ENCODE measurements at places on chromosomes 13 and 19.

DNA sequence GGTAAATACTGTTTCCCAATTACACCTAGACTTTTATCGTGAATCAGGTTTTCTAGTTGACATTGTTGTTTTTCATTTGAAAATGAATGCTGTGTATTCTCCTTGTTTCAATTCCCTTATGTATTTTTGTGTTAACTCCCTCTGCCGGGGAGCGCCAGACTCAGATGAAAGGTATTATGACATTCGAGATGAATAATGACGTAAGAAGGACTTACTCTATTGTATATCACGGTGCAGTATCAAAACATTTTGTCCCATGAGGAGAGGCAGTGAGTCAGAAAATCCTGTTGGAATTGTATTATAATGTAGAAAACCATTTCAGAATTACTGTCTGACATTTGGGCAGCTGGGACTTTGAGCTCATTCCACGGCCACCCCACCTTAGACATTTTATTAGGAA, 61.6 kb downstream of the LRCH1 start:
- DNase-seq = no peak

DNA sequence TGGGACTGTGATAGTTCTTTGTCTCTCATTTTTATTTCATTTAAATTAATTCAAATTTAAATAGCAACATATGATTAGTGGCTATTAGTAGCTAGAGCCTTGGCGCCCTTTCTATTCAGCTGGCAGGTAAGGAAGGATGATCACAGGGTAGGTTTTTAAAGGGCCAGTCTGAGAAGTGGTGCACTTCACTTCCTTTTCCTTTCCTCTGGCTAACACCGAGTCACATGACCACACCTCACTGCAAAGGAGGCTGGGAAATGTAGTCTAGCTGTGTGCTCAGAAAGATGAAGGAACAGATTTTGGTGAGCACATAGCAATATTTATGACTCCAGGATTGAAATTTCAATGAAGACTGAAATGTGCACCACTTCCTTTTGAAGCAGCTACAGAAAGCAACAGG, 128.7 kb downstream of the TSHZ3 start:
- DNase-seq = no peak

DNA sequence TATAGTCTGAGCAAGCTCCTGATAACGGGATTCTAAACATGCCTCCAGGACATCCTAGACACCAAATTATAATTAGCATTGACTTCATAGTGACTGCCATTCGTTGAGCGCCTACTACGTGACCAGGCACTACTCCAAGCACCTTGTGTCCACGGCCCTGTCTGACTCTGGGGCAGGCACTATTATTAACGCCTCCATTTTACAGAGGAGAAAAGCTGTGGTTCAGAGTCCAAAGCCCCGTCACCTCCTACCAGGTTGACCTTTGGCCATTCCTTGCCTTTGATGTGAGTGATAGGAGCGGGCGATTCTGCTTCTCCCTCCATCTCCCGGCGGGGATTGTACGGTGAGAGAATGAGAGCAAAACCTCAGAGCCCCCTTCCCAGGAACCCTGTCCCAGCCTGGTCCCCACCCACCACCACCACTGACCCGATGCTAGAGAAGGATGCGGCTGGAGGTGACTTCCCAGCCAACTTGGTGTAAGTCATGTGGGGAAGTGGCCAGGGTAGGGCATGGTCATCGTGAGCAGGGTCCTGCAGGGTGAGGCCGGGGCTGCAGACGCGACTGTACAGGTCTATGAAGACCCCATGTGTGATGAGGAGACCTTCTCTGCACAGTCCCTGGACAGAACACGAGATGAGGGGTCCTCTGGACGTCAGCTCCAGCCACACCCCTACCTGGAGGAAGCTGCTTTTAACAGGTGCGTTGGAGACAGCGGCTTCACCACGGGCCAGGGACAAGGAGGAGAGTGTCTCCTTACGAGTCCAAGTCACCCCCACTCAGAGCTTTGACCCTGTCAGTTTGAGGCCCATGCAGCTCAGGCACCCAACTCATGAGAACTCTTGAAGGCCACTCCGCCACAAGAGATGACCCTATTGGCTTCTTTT, at the start of gene IGSF23:
IGSF23 (plus strand) TSS at position 269 of the 884 bp plus-strand sequence; CDS start at position 352, 83 bp downstream.
- DNase-seq = no peak

- no peak for DNase-seq
Observed at GRCh38 chr19:35545855-35546381, 492 bp downstream of the TMEM147 start.

DNA sequence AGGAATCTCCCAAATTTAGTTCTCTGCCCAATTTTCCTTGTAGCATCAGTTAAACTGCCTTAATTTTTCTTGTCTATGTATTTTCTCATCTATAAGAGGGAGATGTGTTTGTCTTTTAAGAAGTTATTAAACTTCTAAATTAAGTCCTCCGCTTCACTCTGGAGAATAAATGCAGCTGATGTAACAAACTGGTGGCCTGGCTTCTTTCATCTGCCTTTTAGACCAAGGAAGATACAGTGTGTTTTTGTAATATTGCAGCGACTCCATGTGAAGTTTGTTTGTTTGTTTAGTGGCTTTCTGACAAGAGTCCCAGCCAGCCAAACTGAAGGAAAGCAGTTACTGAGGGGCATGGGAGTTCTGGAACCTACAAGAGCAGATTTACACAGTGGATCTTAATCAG, 56.4 kb downstream of the KLF12 start:
- no peak for DNase-seq

GRCh38 chr13:39129213-39129612, 91.0 kb downstream of the NHLRC3 start:
- DNase-seq = no peak

GRCh38 chr13:52345048-52345447, 60.9 kb downstream of the THSD1 start:
- DNase-seq = no peak

GRCh38 chr19:570937-571565, 1.3 kb upstream of the BSG start:
- DNase-seq = peak; percentile 66

DNA sequence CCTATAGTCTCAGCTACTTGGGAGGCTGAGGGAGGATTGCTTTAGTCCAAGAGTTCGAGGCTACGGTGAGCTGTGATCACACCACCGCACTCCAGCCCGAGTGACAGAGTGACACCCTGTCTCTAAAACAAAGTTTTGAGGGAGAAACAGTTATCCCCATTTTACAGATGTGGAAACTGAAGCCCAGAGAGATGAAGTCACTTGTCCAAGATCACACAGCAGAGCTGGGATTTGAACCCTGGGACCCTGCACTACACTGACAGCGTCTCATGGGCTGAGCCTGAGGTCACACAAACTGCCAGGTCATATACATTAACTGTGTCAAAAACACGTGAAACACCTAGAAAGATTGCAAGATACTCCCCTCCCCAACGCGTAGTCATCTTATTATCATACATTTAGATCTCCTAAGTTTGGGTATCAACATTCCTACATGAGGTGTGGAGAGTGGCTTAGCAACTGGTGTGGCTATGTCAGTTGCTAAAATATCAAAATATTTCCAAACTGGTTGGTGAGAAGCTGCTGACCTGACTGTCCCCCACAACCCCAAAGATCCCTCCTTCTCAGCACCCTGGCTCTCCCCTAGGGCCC, 8.2 kb downstream of the FCGBP start:
- DNase-seq = no peak

GRCh38 chr19:42655748-42656147, 61.0 kb upstream of the CEACAM8 start:
- DNase-seq = no peak

- DNase-seq = no peak
Observed at GRCh38 chr13:35475960-35476943, at the start of gene MAB21L1. MAB21L1 (minus strand) TSS chr13:35476689; CDS start chr13:35476138, 551 bp downstream.

- no peak for DNase-seq
Observed at GRCh38 chr13:100394005-100394695, 194.4 kb downstream of the GGACT start.

- no peak for DNase-seq
Observed at GRCh38 chr13:32426990-32427851, 709 bp downstream of the N4BP2L1 start.

DNA sequence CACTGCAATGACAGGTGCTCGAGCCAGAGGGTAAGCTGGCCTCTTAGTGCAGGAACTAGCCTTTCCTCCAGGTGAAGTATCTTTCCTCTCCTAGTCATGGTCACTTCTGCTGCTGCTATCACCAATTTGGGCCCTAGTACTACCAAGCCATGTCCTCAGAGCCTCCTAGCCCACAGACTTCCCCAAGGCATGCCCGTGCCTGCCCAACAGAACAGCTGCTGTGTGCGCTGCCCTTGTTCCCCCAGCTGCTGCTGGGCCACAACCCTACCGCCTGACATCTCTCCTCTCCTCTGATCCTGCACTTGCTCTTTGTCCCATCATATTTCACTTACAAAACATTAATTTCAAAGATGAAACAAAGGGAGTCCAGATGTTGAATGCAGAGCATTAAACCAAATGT, 168.5 kb upstream of the FREM2 start:
- no peak for DNase-seq

DNA sequence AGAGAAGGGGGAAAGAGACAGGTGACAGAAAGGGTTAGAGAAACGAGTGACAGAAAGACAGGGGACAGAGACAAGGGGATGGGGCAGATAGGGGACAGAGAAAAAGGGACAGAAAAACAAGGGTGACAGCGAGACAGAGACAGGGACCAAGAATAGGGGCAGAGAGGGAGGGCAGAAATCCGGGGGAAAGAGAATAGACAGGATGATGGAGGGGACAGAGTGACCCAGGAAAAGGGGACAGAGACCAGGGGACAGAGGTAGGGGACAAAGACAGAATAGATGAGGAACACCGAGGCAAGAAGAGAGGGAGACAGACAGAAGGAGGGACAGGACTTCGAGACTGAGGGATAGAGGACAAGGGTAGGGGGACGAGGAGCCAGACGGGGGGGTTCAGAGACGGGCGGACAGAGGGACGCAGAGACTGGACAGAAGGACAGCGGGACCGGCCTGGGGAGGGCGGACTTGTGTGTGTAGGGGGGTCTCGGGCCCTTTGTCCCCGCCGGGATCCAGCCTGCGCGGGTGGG, 593 bp downstream of the CADM4 start:
- no peak for DNase-seq

DNA sequence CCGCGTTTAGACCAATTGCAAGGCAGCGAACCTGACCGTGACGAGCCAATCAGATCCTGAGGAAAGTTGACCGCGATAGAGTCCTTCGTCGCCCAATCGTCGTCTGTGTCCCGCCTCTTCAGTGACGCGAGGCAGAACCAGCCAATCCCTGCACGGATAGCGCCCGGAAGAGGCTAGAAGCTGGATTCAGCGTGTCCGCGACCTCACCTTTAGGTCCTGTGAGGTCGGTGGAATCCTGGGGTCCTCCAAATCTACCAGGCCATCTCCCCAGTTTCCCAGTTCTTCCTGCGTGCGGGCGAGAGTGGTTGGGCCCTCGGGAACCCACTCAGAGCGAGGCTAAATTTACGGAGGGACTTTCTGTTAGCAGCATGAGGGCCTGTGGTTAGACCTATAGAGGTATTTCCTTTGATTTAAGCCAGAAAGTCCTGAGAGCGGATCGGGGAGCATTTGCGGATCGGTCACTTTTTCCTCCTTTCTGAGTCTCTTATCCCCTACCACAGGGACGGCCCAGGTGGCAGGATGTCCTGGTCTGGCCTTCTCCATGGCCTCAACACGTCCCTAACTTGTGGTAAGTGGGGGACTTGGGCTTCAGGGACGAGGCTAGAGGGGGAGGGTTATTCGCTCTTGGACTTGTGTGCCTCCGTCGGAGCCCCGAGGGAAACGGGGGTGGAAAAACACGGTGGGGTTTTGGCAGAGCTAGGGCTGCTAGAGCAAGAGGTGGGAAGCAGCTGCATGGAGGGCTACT, at the start of gene MRPS12:
MRPS12 (plus strand) TSS at position 169 of the 745 bp plus-strand sequence; CDS start at position 520, 351 bp downstream.
- DNase-seq = peak; percentile 98

GRCh38 chr19:19214892-19215291, 3.1 kb downstream of the NCAN start:
- no peak for DNase-seq

GRCh38 chr13:36880961-36881360, 39.1 kb downstream of the SMAD9 start:
- no peak for DNase-seq

- no peak for DNase-seq
Observed at GRCh38 chr13:110698689-110699088, 7.2 kb downstream of the CARS2 start.

DNA sequence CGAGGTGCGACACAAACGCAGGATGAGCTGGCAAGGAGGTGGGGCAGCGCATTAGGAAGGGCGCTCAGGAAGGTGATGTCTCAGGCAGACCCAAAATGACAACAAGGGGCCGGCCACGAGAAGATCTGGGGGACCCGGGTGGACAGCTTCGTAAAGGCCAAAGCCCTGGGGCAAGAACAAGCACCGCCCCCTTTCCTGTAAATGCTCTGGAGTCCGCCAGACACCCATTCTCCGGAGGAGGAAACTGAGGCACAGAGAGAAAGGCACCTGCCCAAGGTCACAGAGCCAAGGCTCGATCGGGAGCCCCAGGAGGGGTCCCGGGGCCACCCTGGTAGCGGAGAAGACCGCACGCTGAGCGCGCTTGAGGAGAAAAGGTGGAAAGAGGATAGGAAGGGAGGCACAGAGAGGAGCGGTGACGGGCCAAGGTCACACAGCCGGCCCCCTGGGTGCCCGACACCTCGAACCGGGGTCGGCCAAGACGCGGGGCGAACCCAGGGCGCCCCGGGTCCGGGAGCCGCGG, 571 bp downstream of the SAFB2 start:
- DNase-seq = no peak

DNA sequence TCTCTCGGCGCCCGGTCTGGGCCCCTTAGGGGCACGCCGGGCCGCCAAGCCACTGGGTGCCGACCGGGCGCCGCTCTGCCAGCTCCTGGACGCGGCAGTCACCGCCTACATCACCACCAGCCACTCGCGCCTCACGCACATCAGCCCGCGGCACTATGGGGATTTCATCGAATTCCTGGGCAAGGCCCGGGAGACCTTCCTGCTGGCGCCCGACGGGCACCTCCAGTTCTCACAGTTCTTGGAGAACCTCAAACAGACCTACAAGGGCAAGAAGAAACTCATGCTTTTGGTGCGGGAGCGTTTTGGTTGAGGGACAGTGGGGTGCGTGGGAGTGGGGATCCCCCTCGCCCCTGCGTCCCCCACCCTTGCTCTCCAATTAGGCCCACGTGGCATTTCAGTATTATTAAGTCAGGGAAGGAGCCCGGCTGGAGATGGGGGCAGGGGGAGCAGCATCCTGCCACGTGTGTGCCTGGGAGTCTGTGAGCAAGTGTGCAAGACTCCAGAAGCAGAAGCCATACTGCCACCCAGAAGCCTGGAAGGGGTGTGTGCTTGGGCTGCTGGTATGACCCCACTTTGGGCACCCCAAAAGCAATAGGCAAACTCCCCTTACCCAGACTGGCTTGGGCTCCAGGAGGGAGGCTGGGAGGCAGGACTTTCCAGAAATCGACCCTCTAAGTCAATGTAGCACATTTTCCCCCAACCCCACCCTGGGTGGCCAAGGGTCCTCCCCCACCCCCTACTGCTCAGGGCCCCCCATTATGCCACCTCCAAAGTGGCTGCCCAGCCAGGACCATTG, 35.7 kb downstream of the ZSWIM4 start:
- DNase-seq = no peak
